Amniotic epithelial cell (primary cell): ENCODE measurements at places on chromosomes 4 and X.

DNA sequence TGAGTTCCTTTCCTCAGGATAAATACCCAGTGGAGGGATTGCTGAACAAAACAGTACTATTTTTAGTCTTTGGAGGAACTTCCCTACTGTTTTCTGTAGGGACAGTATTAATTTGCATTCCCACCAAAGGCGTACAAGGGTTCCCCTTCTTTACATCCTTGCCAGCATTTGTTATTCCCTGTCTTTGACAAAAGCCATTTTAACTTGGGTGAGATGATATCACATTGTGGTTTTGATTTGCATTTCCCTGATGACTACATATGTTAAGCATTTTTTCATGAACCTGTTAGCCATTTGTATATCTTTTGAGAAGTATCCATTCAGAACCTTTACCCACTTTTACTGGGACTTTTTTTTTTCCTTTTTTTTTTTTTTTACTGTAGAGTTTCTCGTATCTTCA lies 126.2 kb upstream of the ANXA10 start:
- peak; percentile 20 for DNase-seq

DNA sequence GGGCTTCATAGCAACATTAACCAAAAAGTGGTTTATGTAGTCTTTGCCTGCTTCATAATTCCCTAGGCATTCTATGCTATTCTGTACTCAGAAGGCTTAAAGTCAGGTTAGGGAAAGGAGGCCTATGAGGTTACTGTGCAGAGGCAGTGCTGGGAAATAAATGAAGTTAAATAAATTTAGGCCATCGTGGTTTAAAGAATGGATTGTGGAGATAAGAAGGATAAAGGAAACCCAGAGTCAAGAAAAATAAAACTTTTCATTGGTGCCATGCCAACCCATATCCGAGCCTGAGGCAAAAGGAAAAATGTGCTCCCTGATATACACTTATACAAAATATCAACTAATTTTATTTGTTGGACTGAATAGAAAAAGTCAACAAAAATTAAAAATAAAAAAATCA lies 70.2 kb downstream of the AR start:
- DNase-seq, result no peak

GRCh38 chrX:117973110-117973807 lies 143.4 kb downstream of the KLHL13 start:
- no peak for DNase-seq

GRCh38 chrX:71173440-71173839 lies 28.8 kb downstream of the NLGN3 start:
- DNase-seq, result no peak

- peak; percentile 77 for DNase-seq
Measured at GRCh38 chr4:138037696-138038095, 204.5 kb downstream of the SLC7A11 start.
